ENCODE measurements at places on chromosomes 12 and 14.

DNA sequence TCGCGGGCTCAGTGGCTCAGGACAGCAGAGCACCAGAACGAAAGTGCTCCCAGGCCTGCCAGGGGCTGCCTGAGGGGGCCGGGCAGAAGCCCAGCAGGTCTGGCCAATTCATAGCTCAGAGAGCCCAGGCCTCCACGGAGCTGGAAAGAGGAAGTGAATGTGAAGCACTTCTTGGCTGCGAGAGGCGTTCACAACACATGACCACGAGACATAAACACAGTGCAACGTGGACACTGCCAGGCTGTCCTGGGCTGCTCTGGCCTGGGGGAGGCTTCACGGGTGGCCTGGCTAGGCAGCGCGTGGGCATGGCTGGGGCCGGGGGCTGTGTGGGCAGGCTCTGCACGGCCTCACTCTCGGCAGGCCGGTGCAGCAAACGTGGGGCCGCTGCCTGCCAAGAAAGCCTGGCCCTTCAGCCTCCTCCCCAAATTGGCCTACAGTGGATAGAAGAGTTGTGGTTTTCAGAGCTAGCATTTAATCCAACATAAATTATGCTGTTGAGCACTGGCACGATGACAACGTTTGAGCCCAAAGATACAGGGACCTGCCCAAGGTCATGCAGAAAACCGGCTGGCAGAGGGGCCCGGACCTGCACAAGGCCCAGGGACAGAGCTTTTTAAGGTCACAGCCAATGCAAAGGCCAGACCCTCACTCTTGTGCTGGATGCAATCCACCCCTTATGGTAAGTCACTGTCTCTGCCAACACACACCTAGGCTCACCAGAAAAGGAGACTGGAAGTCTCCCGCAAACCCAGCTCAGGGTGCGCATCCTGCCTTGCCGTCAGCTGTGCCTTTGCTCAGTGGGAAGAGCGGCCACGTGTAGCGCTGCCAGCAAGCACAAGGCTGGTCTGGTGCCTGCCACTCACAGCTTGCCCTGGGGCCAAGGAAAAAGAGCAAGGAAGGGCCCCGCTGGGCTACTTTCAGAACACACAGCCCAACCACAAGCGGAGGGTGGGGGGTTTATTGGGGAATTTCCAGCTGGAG is 8.6 kb downstream of the SLC25A29 start:
- DNase-seq = no peak

- no peak for DNase-seq
These were observed 157.0 kb upstream of the LMNTD1 start for GRCh38 chr12:25710128-25710527.

DNA sequence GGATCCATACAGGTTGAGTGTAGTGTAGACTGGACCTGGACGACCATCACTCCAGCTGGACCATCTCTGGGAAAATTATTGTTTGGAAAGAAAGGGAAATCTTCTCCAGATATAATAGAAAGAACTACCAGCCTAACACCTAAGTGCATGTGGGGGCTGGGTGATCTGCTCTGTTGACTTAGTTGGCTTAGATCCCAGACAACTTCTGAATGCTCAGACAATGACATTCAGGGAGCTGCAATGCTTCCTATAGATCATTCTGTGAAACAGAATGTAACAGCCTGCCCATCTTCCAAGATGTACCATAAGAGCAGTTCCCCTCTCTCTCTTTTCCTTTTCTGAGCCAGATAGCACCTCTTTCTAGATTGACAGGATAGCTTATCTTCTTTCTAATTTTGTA is 572.8 kb upstream of the STXBP6 start:
- no peak for DNase-seq

DNA sequence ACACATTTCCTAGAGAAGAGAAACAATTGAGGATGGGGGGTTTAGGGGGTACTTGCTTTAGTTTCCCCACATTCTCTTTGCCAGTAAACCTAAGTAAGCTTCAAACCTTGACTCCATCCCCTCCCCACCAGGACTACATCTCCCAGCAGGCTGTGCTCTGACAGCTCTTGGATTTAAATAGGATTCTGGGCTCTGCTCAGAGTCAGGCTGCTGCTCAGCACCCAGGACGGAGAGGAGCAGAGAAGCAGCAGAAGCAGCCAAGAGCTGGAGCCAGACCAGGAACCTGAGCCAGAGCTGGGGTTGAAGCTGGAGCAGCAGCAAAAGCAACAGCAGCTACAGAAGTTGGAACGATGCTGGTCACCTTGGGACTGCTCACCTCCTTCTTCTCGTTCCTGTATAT is 20.6 kb downstream of the RDH12 start:
- DNase-seq = no peak

DNA sequence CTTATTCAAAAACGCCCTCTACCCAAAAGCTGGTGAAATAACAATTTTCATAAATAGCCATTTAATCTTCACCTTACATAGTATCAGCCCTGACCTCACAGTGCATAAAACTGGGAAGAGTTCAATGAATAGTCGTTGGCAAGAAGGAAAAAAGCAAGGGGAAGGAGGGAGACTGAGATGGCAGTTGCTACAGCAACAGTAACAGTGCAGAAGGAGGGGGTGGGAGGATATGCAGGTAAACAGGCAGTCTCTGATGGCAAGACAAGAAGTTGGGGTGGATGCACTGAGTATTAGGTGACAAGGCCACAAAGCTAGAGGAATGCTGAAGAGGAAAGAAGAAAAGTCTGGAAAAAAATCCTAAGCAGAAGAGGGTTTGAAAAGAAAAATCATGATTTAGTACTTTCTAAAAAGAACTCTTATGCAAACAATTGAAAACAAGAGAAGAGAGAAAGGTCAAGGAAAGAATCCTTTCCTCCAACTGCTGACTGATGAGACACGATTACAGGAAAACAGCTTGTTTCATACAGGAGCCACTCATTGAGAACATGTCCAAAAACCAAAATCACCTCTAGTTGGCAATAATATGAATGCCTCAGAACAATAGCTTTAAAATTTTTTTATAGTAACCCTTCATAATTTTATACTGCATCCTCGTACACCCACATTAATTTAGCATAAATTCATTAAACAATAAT is 56.0 kb downstream of the DCAF5 start:
- no peak for DNase-seq

Measured in stimulated activated CD8-positive, alpha-beta memory T cell treated with anti-CD3 and anti-CD28 coated beads, Interleukin-2, amount 100 ng/mL, for 48 hours (primary cell).